ENCODE measurements at places on chromosomes 6 and 20. TPM values are rescaled to one million over a fixed set of nuclear protein-coding genes. Genes with fewer than 3 reads are reported as not detected.

Gene CD83
- 5.0 TPM for total RNA-seq

Gene LTA
- total RNA-seq: not detected

Gene BAG2
- 22.1 TPM for total RNA-seq

Gene HLA-DQB1
- total RNA-seq: not detected

Gene CAGE1
- under 0.01 TPM for total RNA-seq

Gene PACSIN1
- not detected for total RNA-seq

Gene RXRB
- total RNA-seq: 25.9 TPM

Gene PKIB
- total RNA-seq: 1.3 TPM

DNA sequence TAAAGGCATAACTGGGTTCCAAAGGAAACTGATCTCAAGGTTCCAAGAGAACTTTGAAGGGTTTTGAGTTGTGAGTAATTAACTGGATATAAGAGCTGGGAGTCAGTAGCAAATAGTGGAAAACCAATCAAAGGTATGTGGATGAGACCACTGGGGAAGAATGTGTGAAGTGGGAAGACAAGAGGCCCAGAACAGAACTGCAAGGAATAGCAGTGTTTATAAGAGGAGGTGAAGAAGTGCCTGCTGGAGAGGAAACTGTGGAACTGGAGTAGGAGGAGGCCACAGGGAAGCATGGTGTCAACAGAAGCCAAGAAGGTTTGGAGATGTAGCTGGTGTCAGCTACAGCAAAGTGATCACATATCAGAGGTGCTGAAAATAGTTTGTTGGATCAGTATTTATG, 18.7 kb upstream of the HDAC2 start:
- peak; percentile 53 for DNase-seq

DNA sequence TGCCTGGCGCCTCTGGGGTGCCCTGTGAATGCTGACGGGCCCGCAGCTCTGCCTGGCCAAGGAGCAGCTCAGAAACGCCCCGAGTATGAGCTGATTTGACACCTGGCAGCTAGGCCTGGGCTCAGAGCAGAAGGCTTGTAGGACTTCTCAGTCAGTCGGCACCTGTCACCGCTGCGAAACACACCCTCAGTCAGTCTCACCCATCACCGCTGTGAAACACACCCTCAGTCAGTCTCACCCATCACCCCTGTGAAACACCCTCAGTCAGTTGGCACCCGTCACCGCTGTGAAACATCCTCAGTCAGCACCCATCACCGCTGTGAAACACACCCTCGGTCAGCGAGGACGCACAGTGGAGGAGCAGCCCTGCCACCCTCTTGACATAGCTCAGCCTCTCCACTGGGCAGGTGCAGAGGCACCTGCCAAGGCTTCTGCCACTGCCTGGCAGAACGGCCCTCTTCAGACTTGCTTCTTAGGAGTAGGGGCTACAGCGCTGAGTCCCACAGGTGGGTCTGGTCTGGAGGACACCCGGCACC, 109.0 kb downstream of the PSMB1 start:
- no peak for DNase-seq

DNA sequence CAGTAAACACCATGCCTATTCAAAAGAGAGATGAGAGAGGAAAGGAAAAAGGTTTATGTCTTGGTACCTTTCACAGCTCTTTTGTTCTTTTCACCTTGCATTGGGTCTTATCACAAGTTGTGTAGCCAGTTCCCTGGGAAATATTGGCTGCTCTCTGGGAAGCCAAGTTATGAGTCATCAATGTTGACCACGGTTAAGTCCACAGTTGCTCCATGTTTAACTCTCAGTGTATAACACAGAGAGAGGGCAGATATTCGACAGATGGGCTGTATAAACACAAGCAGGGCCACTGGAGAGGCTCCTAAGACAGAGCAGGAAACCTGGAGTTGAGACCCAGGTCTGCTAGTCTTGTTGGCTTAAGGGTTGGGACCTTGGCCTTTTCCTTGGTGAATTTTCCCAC, 718.6 kb downstream of the QKI start:
- DNase-seq: no peak

DNA sequence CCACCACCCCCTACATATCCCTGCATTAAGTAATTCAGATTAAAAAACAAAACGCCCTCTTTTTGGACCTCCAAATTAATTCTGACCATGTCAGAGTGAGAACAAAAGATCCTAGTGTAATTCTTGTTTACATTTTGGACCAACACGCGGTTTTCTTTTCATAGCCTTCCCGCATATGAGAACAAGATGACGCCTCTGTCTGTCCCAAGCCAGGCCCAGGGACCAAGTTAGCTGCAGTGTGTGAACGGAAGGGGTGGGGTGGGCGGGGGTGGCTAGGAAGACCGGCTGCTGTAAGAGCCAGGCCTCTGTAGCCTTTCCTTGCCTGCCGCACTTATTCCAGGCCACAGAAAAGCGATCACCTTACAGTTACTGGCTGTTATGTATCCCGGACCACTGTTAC, 68.0 kb downstream of the PLCG1 start:
- DNase-seq: no peak

DNA sequence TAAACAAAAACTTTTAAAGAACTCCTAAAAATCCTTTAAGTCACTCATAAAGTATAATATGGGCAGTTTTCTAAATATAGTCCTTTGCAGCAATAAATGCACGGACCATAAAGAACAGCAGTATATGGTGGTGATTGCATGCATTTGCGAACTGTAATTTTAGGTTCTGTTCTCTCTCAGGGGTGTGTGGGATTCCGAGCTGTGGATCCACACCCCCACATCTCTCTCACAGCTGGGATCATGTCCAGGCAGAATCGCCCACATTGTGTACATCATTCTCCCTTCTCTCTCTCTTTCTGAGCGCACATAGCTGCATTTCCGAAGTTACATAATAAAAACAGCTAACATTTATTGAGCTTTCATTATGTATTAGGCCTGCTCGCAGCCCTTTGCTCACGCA, 28.6 kb downstream of the SLC52A3 start:
- no peak for DNase-seq

GRCh38 chr6:148457137-148457842, 114.7 kb downstream of the SASH1 start:
- DNase-seq: no peak

DNA sequence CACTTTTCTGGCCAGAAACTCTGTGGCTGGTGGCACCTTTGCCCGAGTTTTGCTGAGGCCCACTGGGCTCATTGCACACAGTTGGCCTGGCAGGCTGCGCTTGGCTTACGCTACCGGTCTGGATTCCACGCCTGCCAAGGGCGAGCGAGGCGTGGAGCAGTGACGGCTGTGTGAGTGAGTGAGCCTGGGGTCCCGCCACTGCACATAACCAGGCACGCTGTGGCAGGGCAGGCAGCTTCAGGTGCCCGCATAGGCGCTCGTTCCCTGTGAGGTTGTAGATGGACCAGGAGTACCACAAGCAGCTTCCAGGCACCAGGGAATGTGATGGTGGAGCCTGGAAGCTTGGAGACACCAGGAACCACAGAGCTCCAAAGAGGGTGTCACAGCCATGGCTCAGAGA, 190.1 kb upstream of the DEFB112 start:
- DNase-seq: no peak

- no peak for DNase-seq
Measured at GRCh38 chr6:70846207-70846835, 110.5 kb downstream of the B3GAT2 start.

GRCh38 chr20:10631126-10631525, 42.7 kb downstream of the JAG1 start:
- DNase-seq: no peak

GRCh38 chr20:5923493-5923892, 26.8 kb downstream of the TRMT6 start:
- DNase-seq: no peak

GRCh38 chr6:130622142-130622541, 205.1 kb upstream of the SMLR1 start:
- no peak for DNase-seq

- no peak for DNase-seq
Measured at GRCh38 chr6:18596531-18596835, 209.3 kb downstream of the RNF144B start.

DNA sequence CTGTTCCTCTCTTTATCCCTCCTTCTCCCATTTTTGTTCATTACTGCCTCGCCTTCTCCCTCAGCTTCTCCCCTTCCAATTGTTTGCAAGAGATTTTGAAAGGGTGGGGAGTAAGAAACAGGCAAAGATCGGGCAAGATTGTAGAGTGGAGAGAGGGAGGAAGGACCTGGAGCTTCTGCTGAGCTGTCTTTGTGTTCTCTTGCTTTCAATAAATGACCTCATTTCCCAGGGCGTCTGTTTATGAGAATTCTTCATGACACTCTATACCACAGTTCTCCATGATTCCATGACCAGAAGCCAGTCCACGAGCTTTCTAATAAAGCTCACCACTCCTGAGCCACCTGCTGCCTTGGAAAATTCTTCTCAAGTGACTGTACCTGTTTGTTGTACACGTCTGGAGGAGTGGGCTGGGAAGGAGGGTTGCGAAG, 50.0 kb upstream of the PLEKHG1 start:
- peak; percentile 18 for DNase-seq

GRCh38 chr6:34113532-34113931, 32.4 kb downstream of the GRM4 start:
- DNase-seq: no peak

DNA sequence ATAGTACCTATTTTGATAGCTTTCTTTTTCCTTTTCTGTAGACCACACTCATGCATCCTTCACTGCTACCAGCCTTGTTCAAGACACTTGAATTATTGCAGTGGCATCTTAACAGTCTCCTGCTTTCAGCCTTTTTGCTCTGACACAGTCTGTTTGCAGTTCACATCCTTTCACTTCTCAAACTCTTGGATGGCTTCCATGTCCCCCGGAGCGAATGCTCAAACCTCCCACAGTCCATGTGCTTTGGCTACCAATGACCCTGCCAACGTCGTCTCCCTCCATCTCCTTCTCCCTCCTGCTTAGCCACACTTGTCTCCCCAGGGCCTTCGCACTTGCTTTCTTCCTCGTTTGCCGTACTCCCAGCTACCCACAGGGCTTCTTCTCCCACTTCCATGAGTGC, 270.0 kb upstream of the ZFP64 start:
- no peak for DNase-seq

GRCh38 chr6:169427856-169428255, 174.2 kb upstream of the THBS2 start:
- peak; percentile 84 for DNase-seq

- peak; percentile 22 for DNase-seq
Measured at GRCh38 chr20:5395932-5396727, 79.4 kb upstream of the PROKR2 start.

GRCh38 chr6:31734821-31735406, 1.4 kb downstream of the CLIC1 start:
- DNase-seq: peak; percentile 73

- no peak for DNase-seq
Measured at GRCh38 chr6:15376900-15377487, 131.1 kb downstream of the JARID2 start.

GRCh38 chr20:57573242-57573641, 12.3 kb downstream of the PCK1 start:
- DNase-seq: no peak

GRCh38 chr6:124633655-124634054, 328.6 kb upstream of the RNF217 start:
- no peak for DNase-seq

- DNase-seq: no peak
Measured at GRCh38 chr6:6319952-6320811, at the start of gene F13A1. TSS of gene F13A1 (minus strand) at chr6:6320662. CDS start at chr6:6318664, 1,998 bp downstream.

- no peak for DNase-seq
Measured at GRCh38 chr6:30007132-30007764, 53.8 kb upstream of the POLR1H start.

DNA sequence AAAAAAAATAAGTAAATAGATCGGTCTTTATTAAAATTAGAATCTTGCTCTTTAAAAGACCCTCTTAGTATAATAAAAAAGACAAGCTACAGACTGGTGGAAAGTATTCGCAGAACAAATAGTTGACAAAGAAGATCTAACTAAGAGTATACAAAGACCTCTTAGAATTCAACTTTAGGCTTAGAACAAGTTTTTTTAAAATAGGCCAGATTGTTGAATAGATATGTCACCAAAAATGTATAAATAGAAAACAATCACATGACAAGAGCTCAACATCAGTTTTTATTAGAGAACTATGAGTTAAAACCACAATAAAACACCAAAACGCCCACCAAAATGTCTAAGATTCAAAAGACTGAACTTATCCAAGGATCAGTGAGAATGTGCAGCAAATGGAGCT, 632.7 kb upstream of the PTCHD4 start:
- DNase-seq: no peak

DNA sequence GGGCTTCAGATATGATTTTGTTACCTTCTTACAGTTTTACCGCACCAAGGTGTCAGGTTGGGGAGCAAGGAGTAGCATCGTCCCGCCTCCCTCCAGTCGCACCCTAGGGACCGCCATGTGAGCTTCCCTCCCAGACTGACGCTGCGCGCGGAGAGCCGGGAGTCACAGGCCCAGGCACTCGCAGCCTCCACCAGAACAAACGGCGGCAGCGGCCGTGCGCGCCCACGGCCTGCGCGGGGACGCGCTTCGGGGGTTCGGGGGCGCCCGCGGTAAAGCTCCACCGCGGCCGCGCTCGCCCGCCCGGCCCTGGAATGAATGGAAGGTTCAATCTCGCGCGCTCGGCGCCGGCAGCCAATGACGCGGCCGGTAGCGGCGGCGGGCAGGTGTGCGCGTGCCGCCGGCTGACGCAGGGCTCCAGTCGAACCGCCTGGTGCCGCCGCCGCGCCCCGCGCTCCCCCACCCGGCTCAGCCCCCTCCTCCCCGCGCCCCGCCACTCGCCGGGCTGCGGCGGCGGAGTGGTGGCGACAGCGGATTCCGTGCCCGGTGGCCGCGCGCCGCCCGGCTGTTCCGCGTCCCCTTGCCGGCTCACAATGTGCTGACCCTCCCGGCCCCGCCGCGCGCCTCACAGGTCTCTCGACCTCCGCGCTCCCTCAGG, 16.5 kb upstream of the LIN28B start:
- DNase-seq: no peak

Measured in fibroblast of lung (primary cell).